Activated T-helper 1 cell treated with anti-CD3 and anti-CD28 coated beads, Interleukin-2, amount 50 U/mL, for 16 hours (primary cell): ENCODE measurements at places on chromosomes 2 and 18.

DNA sequence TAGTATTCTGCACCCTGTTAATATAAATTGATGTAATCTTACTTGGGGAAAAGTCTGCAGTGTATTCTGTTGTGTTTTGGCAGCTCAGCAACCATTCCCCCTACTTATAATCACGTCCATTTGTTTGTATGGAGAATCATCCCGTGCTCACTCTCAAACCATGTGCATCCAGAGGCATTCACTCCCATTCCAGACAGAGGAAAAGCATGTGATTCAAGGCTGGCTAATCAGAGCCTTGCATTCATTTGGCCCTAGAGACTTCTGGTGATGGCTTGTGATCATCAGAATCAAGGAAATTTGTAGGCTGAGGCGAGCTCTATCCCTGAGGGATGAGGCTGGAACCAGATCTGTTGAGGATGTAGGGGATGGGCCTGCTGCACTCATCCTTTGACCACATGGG, 5.1 kb upstream of the WIPF1 start:
- DNase-seq, result no peak

- no peak for DNase-seq
Measured at GRCh38 chr18:6427286-6427685, 12.6 kb upstream of the L3MBTL4 start.

DNA sequence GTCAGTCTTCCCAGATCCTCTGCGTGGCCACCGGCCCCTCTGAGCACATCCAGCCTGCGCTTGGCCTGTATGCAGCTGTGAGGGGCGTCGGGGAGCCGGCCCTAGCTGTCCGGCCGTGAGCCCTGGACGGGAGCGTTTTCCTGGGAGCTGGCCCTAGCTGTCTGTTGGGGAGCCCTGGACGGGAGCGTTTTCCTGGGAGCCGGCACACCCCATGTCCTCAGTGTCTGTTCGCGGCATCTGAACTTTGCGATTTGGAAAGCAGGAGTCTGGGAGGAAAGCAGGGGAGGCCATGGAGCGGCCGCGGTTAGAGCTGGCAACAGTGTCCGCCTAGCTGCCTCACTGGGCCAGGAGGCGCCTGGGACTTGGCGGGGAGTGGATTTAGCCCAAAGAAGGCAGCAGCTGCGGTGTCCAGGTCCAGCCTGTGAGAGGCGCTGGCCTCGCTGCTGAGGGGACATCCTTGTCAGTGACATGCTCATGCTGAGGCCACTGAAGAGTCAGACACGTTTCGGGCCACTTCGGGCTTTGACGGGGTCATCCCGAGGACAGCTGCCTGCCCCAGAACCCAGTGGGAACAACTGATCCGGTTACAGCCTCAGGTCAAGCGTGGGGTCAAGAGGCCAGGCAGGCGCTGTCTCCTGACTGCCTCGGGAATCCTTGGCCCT, 75.8 kb downstream of the KCNG2 start:
- no peak for DNase-seq

DNA sequence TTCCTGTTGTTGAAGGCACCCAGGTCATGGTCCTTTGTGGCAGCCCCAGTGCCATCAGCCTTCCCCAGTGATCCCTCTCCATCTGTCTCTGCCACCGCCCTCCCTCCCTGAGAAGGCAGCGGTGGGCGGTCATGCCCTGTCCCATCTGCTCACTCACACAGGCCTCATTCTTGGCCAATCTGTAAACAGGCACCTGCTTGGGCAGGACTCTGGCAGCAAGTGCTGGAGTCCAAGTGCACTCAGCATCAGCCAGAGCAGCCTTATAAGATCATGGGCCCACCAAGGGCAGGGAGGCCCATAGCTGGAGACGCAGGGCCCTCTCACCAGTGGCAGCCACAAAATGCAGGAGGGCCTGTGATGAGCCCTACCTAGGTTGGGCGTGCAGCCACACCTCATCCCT, 140.9 kb downstream of the TWIST2 start:
- DNase-seq, result no peak

GRCh38 chr2:230909841-230910545, 15.0 kb downstream of the GPR55 start:
- no peak for DNase-seq

DNA sequence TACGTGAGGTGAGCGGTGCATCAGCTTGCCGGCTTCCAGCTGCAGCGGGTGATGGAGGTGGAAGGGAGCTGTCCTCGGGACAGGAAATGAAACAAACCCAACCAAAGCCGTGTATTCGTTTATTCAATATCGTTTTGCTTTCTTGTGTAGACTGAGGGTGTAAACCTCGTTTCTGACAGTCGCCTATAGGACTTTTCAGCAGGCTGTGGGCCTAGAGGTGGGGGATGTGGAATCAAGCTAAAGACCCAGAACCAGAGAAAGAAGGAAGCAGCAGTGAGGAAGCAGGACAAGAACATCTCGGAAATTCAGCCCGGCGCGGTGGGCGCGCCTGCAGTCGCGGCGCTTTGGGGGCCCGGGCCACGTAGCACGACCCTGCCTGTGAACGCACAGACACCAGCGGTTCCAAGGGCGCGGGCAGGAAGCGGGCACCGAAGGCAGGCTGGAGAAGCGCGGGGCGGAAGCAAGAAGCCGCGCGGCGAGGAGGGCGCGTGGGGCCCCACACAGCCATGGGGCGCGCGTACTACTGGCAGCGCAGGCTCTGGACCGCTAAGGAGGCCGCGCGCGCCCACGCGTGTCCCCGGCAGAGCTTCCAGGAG, 755 bp upstream of the ATP9B start:
- no peak for DNase-seq

GRCh38 chr2:100589527-100589926, 26.7 kb downstream of the PDCL3 start:
- DNase-seq, result no peak

- no peak for DNase-seq
Measured at GRCh38 chr2:175234153-175234552, 52.6 kb upstream of the ATP5MC3 start.

GRCh38 chr2:214217136-214217535, 193.7 kb upstream of the VWC2L start:
- DNase-seq, result no peak
